ENCODE measurements at places on chromosomes 1 and 21.
A peak's percentile ranks its signal among the peaks of the same experiment; 100 is the strongest.

DNA sequence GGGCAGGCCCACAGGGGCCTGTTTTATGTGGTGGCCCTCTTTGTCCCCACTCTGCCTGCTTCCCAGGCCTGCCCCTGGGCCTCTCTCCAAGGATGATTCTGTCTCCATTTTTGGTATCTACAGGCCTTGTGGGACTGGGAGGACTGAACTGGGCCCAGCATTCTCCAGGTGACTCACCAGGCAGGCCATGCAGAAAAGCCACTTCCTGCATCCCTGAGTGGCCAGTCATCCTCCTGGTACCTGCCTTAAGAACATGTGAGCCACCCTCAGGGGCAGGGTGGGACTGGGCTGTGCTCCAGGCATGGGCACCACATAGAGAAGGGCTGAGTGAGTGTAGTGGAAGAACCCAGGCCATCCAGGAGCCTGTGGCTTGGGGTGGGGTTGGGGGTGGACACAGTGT, 20.0 kb upstream of the BCAR3 start:
- no peak for DNase-seq

DNA sequence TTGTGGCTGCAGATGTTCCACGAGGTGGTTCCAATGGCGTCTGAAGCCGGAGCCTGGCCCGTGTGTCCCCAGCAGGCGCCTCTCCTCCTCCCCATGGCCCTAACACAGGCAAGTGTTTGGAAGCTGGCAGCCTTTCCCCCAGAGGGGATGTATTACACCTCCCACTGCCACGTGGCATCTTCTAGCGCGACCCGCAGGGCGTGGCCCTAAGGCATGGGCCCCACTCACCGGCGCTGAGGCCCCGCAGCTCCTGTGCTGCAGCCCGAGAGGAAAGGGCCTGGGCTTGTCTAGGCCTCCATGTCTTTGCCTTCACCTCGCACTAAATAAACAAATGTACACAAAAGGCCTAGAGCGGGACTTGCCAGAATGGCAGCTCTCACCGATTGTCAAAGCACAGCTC, 37.9 kb downstream of the SLC66A1 start:
- DNase-seq: peak; percentile 70

- DNase-seq: peak; percentile 94
These were observed at the start of gene ETV3 for GRCh38 chr1:157138220-157139051. Gene ETV3, minus strand, starts transcription at chr1:157138395. Its CDS starts 2,043 bp downstream, at chr1:157136352.

GRCh38 chr1:203534526-203534925, 40.6 kb downstream of the OPTC start:
- DNase-seq: no peak

DNA sequence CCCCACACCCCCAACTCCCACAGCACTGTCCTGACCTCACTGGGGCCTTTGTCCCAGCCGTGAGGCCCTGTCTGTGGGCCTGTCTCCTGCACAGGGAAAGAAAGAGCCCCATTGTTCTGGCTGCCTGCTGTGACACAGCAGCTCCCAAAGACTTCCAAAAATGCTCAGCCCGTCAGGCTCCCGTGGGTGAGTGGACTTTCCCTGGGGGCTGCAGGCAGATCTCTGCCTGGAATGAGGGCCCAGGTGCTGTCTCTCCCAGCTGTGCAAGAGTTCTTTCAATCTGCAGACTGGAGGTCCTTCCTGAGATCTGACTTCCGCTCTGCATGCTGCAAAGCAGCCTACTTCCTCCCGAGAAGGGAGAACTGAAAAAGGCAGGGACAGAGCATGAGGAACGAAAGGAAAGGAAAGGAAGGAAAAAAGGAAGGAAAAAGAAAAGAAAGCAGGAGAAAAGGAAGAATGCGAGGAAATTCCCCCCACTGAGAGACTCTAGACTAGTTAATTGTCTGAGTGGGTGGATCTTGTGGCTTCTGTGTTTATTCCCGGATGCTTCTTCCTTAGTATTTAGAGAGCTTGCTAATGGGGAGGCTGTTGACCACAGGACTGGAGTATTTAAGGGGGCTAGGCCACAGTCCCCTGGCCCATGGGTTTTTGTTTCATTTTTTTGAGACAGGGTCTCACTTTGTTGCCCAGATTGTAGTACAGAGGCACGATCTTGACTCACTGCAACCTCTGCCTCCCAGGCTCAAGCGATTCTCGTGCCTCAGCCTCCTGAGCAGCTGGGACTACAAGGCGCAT, 15.0 kb downstream of the NES start:
- no peak for DNase-seq

DNA sequence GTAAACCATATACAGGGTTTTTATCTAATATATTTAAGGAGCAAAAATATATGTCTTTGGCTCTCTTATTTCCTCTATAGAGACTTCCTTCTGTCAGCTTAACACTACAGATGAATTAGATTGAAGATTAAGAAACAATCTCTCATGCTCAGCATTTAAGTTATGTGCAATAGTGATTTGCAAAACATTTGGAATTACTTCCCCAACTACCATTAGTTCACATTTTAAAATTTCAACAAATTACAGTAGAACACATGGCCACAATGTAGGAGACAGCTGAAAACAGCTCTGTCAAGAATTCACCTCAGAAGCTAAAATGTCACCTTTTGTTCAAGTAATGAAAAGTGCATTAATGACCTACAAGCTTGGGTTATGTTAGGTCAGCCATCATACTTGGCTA, 177.9 kb downstream of the EIF4G3 start:
- no peak for DNase-seq

GRCh38 chr1:86504137-86504479, 35.4 kb downstream of the CLCA1 start:
- no peak for DNase-seq

DNA sequence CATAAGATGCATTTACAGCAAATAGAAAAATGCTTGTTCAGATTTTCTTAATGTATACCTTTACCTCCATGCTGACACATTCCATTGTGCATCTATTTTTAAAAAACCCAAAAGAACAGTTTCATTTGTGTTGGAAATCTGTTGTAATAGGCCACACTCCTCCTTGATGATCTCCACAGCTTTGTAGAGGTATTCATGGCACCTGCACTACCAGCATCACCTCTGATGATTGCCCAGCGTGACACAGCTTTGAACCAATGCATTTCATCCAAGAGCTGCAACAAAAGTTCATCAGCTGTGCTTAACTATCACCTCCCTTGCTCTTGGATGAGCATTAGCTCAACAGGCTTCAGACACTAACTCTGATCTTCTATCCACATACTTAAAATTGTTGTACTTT, 8.2 kb downstream of the DYNLT5 start:
- no peak for DNase-seq

DNA sequence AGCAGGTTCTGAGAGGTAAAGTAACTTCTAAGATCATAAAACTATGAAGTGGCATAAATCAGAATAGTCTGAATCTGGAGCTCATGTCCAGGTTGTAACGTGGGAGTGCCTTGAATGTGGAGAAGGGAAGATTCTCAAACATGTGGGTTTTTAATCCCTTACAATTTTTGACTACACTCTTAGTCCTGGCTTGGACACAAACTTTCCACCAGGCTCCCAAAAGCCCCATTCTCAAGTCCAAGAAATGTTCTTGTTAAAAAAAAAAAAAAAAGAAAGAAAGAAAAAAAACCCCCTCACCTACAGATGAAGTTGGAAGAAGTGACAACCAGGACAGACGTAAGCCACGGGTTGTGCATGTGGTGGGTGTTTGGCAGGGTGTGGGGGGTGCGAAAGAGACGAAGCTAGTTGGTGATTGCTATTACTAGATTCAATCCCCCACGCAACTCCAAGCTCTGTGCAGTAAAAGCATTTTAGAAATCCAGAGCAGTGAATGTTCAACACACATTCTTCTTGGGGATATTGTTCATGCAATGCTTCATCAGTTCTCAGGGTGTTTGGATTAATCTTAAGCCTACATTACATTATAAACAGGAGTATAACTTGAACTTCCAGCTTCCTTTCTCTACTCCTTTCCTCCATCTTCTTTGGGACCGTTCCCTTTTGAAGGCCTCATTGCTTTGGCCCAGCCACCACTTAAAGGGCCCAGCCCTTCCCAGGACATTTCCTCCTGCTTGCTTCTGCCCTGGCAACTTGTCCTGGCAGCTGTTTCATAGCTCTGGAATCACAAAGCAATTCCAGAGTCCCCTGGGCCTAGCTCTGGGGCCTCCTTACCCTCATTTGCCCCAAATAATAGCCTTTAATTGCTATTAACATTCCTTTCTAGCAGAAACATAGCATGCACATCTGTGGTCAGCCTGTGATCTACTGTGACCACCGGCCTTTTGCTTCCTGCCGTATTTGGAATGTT, 41.8 kb downstream of the PHC2 start:
- DNase-seq: no peak

GRCh38 chr1:1290238-1290731, 10.0 kb downstream of the SCNN1D start:
- peak; percentile 36 for DNase-seq

GRCh38 chr1:155136748-155137147, 1.1 kb downstream of the SLC50A1 start:
- peak; percentile 25 for DNase-seq

- peak; percentile 42 for DNase-seq
These were observed 39.8 kb downstream of the HTR6 start for GRCh38 chr1:19704247-19705113.

GRCh38 chr1:178109348-178110143, 15.6 kb downstream of the RASAL2 start:
- DNase-seq: no peak

DNA sequence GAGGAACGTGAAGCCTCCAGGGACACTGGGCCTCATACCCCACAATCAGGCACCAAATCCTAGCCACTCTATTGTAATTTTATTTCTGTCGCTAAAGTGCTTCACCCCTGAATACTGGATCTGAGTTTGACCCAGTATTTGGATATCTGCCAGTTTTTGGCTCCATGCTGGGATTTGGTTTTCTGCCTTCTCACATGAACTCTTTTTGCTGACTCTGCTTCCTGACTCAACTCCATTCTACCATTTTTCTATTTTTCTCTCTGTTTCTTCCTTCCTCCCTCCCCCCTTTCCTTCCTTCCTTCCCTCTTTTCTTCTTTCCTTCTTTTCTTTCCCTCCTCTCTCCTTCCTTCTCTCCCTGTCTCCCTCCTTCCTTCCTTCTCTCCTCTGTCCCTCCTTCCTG, 151.3 kb upstream of the GJB5 start:
- no peak for DNase-seq

- no peak for DNase-seq
These were observed 28.7 kb upstream of the RD3 start for GRCh38 chr1:211520641-211521040.

GRCh38 chr1:233859446-233859845, 45.0 kb upstream of the SLC35F3 start:
- no peak for DNase-seq

DNA sequence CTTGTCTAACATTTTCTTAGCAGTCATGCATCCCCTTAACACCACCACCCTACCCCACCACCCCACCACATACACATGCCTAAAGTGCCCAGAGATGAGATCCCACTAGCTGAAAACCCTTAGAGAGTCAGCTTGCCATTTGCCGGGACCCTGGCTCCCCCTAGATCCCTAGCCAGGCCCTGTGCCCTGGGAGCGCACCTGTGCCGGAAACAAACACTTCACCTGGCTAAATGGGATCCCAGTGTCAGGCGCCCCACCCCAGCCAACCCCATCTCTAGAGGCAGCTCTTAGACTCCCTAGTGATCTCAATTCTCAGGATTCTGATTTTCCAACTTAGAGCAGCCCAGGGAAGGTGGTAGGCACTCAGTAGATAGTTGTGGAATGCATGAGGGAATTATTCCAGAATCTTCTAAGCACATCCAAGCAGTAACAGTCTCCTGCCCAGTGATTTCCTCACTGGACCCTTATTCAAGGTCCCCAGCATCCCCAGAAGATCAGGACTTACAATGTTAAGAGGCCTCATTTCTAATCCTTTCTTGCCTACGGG, 105.2 kb downstream of the LAMC2 start:
- DNase-seq: no peak

DNA sequence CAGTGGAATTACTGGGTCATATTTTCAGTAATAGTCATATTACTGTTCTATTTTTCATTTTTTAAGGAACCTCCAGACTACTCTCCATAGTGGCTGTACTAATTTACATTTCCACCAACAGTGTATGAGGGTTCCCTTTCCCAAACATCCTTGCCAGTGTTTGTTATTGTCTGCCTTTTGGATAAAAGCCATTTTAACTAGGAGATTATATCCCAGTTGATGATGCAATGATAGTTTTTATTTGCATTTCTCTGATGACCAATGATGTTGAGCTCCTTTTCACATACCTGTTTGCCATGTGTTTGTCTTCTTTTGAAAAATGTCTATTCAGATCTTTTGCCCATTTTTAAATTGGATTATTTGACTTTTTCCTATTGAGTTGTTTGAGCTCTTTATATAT, 410.8 kb downstream of the TTLL7 start:
- DNase-seq: no peak

GRCh38 chr1:241495741-241496140, 23.8 kb downstream of the FH start:
- no peak for DNase-seq

GRCh38 chr1:27571439-27572018, 32.4 kb downstream of the AHDC1 start:
- peak; percentile 32 for DNase-seq

DNA sequence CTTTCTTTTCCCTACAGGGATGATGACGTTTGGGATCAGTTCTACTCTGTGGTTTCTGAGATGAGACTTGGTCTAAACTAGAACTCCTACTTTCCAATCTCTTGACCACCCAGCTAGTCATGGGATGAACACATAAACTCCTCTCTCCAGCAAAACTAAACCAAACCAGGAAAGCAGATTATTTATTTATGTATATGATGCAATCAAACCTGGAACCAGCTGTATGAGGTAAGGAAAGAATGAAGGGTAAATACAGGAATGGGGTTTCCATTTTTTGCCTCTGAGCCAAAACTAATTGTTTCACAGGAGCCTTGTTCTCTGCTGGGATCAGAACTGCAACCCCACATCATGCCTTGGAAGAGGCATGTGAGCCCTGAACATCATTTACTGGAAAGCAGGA, 3.3 kb upstream of the AGT start:
- no peak for DNase-seq

- DNase-seq: no peak
These were observed 14.7 kb downstream of the TMEM81 start for GRCh38 chr1:205069371-205070125.

DNA sequence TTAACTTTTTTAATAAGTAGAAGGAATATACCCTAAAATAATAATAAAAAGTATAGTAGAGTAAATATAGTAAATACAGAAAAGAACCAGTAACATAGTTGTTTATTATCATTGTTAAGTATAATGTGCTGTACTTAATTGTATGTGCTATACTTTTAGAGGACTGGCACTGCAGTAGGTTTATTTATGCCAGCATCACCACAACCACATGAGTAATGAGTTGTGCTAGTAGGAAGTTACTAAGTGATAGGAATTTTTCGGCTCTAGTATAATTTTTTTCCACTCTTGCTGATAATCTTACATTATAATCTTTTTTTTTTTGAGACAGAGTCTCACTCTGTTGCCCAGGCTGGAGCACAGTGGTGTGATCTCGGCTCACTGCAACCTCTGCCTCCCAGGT, 71.6 kb downstream of the IVNS1ABP start:
- no peak for DNase-seq

- peak; percentile 7 for DNase-seq
These were observed 71.4 kb downstream of the USP1 start for GRCh38 chr1:62508187-62508758.

GRCh38 chr1:173802961-173803360, 21.5 kb upstream of the DARS2 start:
- DNase-seq: no peak

GRCh38 chr1:171801487-171801891, 20.0 kb downstream of the METTL13 start:
- DNase-seq: peak; percentile 68

GRCh38 chr1:186463926-186464325, 3.0 kb upstream of the PDC start:
- DNase-seq: no peak

GRCh38 chr21:36023092-36023480, 37.2 kb downstream of the SETD4 start:
- no peak for DNase-seq
